ENCODE measurements at places on chromosomes 11 and 22.

GRCh38 chr11:8258784-8259183 lies 4.9 kb downstream of the LMO1 start:
- no peak for DNase-seq

GRCh38 chr11:77884186-77884828 lies 63.4 kb downstream of the AAMDC start:
- no peak for DNase-seq

DNA sequence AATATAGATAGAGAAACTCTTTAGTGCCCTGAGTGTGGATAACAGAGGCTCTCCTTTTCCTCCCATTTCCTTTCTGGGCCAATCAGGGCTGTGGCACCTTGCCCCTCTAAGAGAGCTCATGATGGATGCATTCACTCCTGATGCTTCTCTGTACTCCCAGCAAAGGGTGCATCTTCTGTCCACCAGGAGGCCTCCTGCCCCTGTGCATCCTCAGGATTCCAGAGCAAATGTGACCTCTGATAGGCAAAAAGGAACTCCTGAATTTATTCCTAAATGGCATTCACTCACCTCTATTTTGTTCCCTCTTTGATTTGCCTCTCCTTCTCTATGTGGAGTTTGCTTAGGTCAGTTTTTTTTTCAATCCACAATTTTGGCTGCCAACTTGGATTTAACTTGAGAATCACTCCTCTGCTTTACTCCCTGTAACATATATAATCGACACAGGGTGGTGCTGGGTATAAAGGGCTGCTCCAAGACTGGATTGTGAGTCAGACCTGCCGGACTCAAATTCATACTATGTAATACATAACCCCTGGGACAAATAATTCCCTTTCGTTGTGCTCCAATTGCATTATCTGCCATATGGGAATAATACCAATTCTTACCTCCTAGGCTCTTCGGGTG lies 1.1 kb upstream of the MRGPRX4 start:
- peak; percentile 28 for DNase-seq

DNA sequence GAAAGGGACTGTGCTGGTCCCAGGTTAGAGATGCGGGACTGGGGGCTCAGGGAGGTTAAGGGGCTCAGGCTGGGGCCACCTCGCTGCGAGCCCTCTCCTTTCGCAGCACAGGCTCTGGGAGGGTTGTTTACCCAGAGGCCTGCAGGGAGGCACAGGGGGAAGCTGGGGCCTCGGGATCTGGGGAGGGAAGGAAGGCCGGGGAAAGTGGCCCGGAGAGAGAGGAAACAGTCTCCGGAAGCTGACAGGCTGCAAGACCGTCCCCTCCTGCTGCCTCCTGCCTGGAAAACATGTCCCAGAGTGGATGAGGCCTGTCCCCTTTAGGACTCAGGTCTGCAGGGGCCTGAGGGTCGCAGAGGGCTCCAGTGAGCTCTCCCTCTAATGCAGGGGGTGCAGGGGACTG lies 45.4 kb downstream of the MYO7A start:
- DNase-seq = no peak

- no peak for DNase-seq
Measured at GRCh38 chr11:5224538-5225479, 2.1 kb downstream of the HBB start.

DNA sequence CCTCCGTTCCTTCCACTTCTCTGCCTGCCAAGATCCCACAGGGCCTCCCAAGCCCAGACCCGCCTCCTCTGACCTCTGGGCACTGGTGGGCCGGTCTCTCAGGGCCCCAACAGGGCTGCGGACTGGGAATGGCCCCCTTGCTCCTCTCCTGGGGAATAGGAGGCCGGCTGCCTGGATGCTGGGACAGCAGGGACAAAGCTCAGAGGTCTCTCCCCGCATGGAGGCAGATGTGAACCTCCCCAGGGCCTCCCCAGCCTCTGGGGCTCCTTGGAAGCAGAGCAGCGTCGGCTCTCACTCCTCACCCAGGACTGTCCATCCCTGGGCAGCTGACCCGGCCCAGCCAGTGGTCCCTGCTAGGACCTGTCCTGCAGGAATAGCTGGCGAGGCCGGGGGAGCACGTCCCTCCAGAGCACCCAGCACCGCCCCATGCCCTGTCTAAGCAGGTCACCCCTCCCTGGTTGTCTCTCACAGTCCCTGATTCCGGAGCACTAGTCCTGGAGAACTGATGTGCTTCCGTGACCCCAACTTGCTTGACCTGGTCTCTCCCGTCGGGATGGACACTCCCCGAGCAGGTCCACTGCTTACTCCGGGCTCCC lies 85.8 kb downstream of the RTL6 start:
- no peak for DNase-seq

- DNase-seq = no peak
Measured at GRCh38 chr11:57402188-57403002, 11.9 kb upstream of the PRG2 start.

GRCh38 chr11:72673284-72673942 lies 809 bp downstream of the PDE2A start:
- no peak for DNase-seq

DNA sequence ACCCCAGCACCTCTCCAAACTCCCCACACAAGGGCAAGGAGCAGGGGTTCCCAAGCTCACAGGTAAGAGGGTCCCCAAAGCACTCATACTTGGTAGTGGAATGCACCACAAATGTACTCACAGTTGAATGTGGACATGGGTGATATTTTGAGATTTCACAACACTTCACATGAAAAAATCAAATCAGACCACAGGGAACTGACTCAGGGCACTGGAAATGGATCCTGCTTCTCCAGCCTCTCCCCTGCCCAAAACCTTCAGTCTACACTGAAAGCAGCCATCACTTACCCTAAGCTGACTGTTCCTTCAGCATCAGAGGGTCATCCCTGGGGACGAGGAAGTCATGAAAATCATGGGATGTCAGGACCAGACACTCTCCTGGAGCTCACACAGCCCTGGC lies 40.2 kb downstream of the SCGB1A1 start:
- no peak for DNase-seq

GRCh38 chr11:76903325-76903724 lies 42.6 kb downstream of the ACER3 start:
- no peak for DNase-seq

DNA sequence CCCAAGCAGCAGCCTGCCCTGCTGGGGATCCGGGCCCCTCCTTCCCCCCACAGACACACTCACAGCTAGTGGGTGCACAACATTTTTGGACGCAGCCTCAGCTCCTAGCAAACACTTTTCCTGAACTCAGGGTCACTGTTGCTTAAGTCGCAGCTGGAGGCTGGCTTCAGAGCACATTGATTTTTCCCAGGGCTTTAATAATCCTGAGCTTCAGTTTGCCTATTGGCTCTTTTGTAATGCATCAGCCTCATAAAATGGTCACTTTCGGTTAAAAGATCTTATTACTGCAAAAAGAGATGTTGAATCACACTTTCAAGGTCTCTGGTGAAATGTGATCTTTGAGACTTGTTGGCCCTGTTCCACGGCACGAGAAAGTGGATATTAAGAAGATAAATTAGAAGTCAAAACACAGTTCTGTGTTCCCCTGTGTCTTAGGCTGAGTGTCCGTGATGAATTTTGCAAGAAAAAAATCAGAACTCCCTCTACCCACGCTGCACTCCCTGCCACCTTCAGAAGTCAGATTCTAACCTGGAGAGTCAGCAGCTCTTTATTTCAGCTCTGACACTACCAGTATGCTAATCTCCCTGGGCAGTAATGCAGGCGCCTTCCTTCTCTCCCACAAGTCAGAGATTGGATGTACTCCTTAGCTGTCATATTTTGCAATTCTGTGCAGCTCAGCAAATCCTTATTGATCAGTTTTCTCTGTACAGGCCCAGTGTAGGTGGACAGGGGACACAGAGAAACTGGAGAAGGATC lies 158.2 kb upstream of the E2F8 start:
- no peak for DNase-seq

GRCh38 chr11:128766591-128767081 lies 72.8 kb downstream of the FLI1 start:
- no peak for DNase-seq

- no peak for DNase-seq
Measured at GRCh38 chr11:23212807-23213206, 352.5 kb upstream of the CCDC179 start.

- DNase-seq = peak; percentile 61
Measured at GRCh38 chr22:27918341-27919221, 475 bp downstream of the PITPNB start.

DNA sequence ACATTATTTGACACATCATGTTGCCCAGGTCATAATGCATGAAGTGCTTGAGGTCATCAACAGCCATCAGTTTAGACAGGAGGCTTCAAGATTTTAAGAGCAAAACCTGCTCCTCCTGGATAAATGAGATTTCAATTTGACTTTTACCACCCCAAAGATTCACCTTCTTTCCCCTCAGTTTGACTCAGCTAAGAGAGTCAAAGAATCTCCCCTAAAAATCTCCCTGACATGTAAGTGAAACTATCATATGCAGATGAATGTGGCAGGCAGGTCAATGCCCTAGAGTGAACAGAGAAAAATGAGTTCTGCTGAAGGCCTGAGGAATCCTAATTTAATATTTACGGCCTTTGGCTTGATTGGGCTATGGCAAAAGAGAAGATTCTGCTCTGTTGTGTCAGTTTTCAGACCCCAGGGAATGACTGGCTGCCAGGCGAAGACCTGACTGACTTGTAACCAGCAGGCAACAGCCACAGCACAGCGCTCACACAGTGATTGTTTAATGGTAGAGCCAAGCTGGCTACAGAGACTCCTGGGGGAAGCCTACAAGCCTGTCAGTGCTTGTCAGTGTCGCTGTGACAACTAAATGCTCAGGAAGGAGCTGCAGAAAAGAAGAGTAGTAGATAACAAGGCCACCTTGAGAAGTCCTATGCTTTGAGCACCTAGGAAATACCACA lies 491.2 kb upstream of the LRRC4C start:
- DNase-seq = no peak

- no peak for DNase-seq
Measured at GRCh38 chr11:119839476-119840133, 110.6 kb upstream of the NECTIN1 start.

DNA sequence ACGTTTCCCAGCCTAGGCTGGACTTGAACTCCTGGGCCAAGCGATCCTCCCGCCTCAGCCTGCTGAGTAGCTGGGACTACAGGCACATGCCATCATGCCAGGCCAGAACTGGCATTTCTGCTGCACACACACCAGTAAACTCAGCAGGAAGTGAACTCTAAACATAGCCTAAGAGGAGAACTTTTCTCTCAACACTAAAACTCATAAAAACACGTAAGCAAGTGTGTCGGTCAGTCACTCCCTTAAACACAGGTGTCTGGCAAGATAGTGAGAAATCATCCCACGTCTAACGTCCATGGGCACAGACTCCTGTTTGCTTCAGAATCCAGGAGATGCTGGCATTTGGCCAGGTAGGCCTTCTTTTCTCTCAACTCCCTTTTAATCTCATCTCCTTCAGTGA lies 104.8 kb downstream of the RPL27A start:
- no peak for DNase-seq

DNA sequence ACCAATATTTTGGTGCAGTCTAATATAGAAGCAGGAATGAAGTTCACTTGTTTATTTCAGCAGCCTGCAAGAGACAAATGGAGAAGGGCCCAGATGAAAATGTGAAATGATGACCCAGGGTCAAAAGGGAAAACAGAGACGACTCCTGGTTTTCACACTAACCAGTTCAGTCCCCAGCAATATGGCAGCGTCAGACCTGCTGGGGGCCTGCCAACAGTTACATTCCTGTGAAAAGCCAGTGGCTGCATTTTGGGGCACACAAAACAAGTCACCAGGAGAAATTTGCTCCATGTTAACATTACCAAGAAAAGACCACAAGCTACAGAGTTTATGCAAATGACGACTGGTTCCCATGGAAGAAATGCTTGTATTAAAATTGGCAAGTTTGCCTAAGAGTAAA lies 80.2 kb downstream of the CCDC34 start:
- DNase-seq = no peak

DNA sequence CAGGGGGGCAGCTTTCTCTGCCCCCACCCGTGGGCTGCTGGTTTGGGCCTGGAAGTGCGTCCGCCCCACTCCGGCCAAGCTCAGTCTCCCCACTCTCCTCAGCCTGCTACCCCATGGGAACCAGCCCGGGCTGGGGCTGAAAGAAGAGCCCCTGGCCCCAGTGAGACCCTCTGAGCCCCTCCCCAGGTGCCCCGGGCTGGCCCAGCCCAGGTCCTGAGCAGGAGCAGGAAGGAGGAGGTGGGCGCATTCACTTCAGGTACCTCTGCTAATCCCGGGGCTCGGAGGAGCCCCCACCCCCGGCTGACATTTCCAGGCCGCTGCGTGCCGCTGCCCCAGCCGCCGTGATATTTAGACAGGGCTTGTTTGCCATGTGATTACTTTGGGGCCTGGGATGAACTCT lies 8.7 kb upstream of the TH start:
- no peak for DNase-seq

DNA sequence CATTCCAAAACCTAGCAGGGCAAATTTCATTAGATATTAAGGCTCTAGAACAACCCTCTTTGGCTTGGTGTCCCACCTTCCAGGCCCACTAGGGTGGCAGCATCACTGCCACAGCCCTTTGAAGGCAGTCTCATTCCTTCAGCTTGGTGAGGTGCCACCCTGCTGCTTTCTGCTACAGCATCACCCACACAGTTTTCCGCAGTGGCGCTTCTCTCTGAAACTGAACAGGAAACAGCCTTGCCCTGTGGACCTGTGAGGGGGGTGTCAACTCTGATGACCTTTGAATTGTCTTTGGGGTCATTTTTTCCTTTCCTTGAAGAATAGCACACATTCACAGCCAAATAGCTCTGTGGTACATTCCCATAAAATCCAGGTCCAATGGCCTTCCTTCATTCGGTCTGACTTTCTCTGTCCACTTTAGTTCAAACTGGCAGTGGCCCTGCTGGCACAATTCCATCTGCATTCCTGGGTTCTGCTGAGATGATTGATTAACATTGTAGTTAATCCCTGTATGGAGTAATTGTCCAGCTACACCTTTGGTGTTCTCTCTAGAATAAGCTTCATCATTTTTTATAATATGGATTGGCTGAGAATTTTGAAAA lies 251.9 kb upstream of the FAT3 start:
- no peak for DNase-seq

DNA sequence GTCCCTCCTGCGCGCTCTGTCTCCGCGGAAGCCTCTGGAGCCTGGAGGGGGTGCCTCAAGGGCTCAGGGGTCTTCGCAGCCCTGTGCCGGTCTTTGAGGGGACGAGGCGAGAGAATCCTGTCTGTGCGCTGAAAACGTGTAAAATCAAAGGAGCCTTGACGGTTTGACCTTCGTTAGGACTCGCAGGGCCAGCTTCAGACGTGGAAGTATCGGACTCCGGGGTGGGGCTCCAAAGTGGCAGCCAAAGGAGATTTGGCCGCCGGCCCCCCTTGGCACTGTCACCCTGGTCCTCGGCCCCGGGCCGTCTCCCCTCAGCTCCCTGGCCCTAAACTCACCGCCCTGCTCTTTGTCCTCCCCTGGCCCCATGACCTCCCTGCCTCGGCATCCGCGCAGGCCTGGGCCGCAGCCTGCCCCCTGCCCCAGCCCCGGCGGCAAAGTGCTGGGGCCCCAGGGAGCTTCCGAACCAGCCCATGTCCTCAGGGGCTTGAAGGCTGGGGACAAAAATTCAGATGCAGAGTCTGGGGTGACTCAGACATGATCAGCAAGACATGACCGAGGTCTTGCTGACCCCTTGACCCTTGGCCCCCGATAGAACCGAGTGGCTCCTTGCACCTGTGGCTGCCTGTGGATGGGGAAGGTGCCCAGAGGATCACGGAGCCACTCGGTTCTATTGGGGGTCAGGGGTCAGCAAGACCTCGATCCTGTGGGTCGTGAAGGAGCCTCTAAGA lies 6.9 kb upstream of the PHRF1 start:
- no peak for DNase-seq

GRCh38 chr11:109106151-109106906 lies 315.7 kb upstream of the C11orf87 start:
- DNase-seq = no peak

Measured in KBM-7 (cell line).